ENCODE measurements at places on chromosomes 5 and 9.

GRCh38 chr5:81708889-81709288 is 42.0 kb downstream of the SSBP2 start:
- no peak for DNase-seq

DNA sequence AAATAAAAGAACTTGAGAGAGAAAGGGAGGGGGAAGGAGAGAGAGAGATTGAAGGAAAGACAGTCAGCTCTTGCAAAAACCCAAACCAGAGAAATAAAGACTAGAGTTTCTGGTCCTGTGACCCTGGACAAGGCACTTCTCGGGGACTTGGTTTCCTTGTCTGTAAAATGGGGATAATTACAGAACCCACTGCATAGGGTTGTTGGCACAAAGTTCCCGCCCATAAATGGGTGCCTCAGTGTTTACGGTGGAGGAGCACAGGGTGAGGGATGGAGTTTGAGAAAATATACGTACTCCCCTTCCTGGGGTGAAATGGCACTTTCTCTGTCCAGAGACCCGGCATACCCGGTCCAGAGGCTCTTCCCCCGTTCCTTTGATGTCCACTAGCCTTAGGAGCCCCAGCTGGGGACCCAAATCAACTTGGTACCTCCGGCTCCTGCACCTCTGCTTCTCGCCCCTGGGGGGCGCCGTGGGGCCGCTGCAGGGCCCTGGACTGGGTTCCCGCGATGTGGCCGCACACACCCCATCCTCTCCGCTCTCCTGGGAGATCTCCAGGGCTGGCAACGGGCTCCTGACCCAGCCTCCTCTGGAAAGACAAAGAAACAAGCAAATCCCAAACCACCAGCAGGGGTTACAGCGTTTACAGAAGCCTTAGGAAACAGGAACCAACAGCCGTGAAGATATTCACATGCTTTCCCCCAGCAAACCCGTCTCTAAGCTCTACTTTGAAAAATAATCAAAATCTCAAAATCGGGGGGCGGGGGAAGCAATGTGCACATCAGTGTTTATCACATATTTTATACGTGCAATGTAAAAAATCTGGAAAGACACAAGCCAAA is 26.3 kb downstream of the PTGES start:
- no peak for DNase-seq

DNA sequence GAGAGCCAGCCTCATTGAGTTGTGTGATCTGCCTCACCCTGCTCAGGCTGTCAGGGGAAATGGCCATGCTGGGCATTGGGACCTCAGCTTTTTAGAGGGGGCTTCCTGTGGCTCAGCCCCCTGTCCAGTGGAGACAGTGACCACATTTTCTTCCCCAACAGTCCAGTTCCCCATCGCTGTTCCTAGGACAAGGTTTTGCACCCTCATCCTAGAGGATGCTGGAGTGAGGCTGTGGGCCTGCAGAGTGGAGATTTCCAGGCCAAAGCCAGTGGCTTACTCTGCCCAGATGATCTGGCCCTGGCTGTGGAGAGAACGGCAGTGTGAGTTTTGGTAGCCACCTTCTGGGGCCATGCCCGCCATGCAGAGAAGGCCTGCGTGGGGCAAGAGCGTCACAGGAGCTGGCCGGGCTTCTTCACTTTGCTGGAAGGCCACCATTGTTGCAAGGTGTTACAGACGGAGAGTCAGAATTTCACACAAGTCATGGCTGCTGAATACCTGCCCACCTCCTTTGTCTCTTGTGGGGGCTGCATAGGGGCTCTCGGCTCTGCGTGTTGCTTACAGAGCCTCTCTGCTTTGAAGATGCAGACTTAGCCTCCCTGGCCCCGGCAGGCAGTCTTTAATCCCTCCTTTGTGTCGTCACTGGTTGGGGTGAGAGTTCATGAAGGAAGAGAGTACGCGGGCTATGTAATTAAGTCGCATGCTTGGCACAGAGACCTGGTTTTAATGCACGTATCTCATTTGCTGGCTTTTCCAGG is 35.2 kb upstream of the PITX1 start:
- no peak for DNase-seq

- no peak for DNase-seq
Observed at GRCh38 chr9:131276094-131276888, at the start of gene FAM78A. Gene FAM78A, minus strand, starts transcription at chr9:131276510. Its CDS starts 331 bp downstream, at chr9:131276179.

GRCh38 chr9:91917436-91917835 is 32.6 kb downstream of the ROR2 start:
- DNase-seq = no peak

- DNase-seq = no peak
Observed at GRCh38 chr5:147691130-147691529, 91.4 kb downstream of the JAKMIP2 start.

GRCh38 chr5:56003179-56003578 is 8.4 kb upstream of the IL6ST start:
- no peak for DNase-seq

GRCh38 chr9:7119612-7120011 is 361.8 kb downstream of the KDM4C start:
- no peak for DNase-seq

GRCh38 chr5:124876566-124876965 is 130.1 kb upstream of the ZNF608 start:
- no peak for DNase-seq

GRCh38 chr9:70811638-70812037 is 309.8 kb downstream of the TRPM3 start:
- DNase-seq = no peak

DNA sequence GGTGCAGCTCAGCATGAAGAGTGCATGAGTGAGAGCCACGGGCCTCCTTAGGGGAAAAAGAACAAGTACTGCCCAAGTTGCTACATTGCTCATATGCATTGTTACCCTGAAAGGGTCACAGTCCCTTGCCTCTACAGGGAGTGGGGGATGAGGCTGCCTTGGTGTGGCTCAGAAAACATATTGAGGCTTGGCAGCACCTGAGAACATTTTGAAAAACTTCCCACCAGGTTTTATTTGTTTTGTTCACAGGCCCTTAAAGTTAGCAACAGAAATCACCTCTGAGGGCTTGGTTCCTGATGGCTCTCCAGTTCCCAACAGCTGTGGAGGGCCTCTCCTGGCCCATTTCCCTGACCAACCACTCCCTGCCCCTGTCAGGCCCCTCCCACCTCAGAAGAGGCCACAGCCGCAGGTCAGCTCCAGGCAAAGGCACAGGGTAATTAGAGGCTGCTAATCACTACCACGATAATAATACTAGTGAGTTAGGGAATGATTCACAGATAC is 90.7 kb upstream of the ADRA1B start:
- no peak for DNase-seq

GRCh38 chr9:14924230-14925219 is 14.3 kb upstream of the FREM1 start:
- no peak for DNase-seq

DNA sequence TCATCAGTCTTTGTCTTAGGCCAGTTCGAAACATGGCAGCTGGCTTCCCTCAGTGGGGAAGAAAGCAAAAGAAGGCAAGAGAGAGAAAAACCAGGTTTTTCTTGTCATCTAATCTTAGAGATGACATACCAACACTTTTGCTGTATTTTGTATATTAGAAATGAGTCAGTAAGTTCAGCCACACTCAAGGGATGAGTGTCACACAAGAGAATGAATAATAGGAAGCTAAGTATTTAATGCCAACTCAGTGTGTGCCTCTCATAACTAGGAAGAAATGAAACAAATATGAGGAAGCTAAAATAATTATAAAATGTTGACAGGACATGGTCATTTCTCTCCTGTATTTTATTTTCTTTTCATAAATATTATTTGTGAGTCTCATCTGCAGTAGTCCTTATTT is 65.3 kb downstream of the CDH12 start:
- no peak for DNase-seq

DNA sequence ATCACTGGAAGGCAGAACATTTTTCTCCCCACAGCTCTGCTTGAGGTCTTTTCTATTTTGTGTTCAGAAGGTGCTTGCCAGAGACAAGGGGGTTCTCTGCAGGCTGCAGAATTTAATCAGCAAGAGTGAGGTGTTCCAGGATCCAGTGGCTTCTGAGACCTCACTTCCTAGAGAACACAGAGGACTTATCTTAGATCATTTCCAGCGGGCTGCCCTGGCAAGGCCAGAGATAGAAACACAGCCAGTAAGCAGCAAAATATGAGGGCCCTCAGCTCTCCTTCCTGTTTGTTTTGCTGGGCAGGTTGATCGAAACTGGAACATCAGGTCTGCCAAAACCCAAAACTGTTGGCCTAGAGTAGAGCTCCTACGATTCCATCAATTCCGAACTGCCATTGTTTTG is 187.3 kb downstream of the DIRAS2 start:
- DNase-seq = no peak

- DNase-seq = no peak
Observed at GRCh38 chr5:129474544-129474943, 14.4 kb downstream of the ADAMTS19 start.

- DNase-seq = no peak
Observed at GRCh38 chr5:548256-548655, 24.0 kb upstream of the SLC9A3 start.

- DNase-seq = no peak
Observed at GRCh38 chr9:136090768-136091581, 4.1 kb downstream of the NACC2 start.

DNA sequence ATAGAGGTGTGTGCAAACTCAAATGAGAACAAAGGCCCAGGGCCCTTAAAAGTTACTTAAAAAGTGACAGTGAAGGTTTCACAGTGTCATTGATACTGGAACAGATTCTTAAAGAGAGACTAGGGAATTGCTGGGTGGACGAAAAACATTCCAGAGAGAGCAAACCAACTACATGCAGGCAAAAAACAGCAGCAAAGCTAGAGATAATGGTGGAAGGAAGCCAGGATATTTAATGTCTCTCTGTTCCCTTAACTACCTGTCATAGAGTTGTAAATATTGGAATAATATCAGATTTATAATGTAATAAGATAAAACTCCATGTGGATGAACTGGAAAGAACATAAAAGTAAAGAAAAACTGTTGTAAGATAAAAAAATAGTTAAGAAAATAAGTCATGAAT is 508.6 kb downstream of the TAF11L14 start:
- DNase-seq = no peak

DNA sequence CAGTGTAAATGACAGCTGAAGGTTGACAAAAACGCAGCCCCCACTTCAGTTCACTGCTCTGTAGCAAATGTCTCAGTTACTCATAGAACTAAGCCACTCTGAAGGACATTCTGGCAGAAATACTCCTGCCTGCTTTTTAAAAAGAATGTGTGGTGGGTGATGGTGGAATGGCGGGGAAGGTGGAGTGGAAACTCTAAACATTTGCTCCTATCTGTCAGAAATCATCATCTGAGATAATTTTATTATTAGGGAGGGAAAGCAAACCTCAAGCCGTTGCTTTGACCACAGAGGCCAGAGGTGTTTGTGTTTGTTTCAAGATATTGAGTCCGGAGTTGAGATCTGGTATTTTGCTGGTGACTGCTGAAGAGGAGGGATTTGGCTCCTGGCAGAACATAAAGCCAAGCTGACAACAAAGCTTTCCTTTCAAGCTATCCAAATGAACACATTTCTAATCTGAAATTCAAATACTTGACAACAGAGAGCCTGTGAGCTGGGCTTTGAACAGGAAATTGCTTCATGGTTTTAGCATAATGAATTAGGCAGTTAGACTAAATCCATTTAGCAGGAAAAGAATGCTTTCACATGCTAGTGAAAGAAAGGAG is 362.7 kb downstream of the CSNK1G3 start:
- no peak for DNase-seq

GRCh38 chr5:139113892-139114291 is 84.3 kb downstream of the SIL1 start:
- no peak for DNase-seq
